Uterus (tissue), 4 donors: ENCODE measurements at places on chromosomes 11 and 22. TPM values are rescaled to one million over a fixed set of nuclear protein-coding genes. Genes with fewer than 3 reads are reported as not detected.

- H3K27ac ChIP-seq, result no peak overlapping the region
- no peaks in the 10 kb centered on the region for H3K27me3 ChIP-seq
- no peak overlapping the region for H3K4me3 ChIP-seq
- H3K36me3 ChIP-seq, result no peaks in the 10 kb centered on the region
- DNase-seq, result no peak
These were observed 441.1 kb downstream of the TBC1D22A start for GRCh38 chr22:47203554-47203991.

DNA sequence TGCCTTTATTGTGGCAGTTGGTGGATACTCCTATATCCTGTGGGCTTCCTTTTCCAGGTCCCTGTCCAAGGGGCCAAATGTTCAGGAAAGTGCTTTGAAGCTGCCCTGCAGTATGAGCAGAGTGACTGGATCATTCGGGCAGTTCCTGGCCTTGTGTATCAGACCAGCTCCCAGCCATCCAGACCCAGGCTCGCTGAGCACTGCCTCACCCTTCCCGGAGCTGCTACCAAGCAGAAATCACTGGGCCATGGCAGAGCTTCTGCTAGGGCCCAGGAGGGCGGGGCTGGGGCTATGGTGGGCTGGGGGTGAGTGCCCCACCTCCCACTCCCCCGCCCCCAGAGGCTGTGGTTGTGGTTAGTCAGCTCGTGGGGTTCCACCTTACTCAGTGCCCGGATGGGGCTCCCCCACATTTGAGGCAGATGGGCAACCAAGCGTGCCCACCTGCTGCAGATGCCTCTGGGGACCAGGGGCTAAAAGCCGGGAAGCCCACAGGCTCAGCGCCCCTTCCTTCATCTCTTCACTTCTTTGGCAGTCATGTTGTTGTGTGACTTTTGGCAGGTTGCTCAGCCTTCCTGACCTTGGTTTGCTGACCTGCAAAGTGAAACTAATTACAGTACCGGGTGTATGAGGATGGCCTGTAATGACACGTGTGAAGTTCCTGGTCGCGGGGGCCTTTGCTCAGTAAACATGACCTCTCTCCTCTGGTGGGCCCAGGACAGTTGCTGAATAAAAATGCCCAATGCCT is 2.1 kb upstream of the LRRC32 start:
- DNase-seq, result no peak
- H3K4me1 ChIP-seq, result peaks cover 6% of the 10 kb centered on the region
- H3K27ac ChIP-seq, result peak overlapping the region; percentile 83
- H3K36me3 ChIP-seq, result no peaks in the 10 kb centered on the region
- H3K27me3 ChIP-seq, result no peaks in the 10 kb centered on the region

Gene DRD4
- not detected for total RNA-seq

GRCh38 chr11:64268893-64269539 is 15.4 kb downstream of the BAD start:
- no peaks in the 10 kb centered on the region for H3K27me3 ChIP-seq
- peaks cover 11% of the 10 kb centered on the region for H3K4me1 ChIP-seq
- H3K36me3 ChIP-seq, result no peaks in the 10 kb centered on the region
- peak overlapping the region; percentile 75 for H3K4me3 ChIP-seq
- peak; percentile 71 for DNase-seq

Gene PARVA
- 188 TPM for total RNA-seq

Gene KCNQ1OT1
- 17.4 TPM for total RNA-seq

DNA sequence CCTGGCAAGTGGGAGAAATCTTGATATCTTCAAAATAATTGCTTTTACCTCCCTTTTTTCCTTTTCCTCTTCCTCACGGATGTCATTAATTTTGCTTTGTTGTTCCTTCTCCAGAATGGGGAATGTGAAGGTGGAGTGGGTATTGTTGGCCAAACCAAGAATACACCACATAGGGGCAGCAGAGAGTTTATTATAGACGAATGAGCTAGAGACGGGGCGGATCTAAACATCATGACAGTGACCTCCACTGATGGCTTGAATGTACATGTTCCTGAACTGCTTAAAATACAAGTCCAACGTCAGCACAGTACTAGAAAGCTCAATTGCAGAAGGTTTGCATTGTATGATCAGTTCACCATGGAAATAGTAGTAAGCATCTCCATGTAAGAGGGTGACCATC is 122.3 kb upstream of the SNX19 start:
- no peak overlapping the region for H3K27ac ChIP-seq
- no peaks in the 10 kb centered on the region for H3K36me3 ChIP-seq
- H3K4me1 ChIP-seq, result no peaks in the 10 kb centered on the region
- no peak overlapping the region for H3K4me3 ChIP-seq
- DNase-seq, result no peak

DNA sequence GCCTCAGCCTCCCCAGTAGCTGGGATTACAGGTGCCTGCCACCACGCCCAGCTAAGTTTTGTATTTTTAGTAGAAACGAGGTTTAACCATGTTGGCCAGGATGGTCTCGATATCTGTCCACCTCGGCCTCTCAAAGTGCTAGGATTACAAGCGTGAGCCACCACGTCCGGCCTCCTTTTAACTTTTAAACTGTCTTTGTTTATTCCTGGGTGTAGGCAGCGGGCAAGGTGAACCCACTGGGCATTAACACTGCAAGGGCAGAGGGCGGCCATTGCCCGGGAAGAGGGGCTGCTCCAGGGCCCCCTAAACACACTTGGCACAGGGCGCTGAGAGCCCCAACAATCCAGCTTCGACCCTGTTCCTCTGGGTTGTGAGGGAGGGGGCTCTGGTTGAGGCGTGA is 693.6 kb downstream of the BRD1 start:
- H3K4me1 ChIP-seq, result no peaks in the 10 kb centered on the region
- no peaks in the 10 kb centered on the region for H3K27me3 ChIP-seq
- DNase-seq, result no peak
- no peak overlapping the region for H3K27ac ChIP-seq
- no peaks in the 10 kb centered on the region for H3K36me3 ChIP-seq

Gene NCAM1
- total RNA-seq, result 210 TPM

- no peak for DNase-seq
- H3K27me3 ChIP-seq, result no peaks in the 10 kb centered on the region
- H3K4me3 ChIP-seq, result no peak overlapping the region
These were observed 6.8 kb upstream of the OMP start for GRCh38 chr11:77095551-77096490.

GRCh38 chr11:76641905-76642304 is 28.6 kb downstream of the LRRC32 start:
- no peaks in the 10 kb centered on the region for H3K4me1 ChIP-seq
- no peaks in the 10 kb centered on the region for H3K27me3 ChIP-seq
- no peak overlapping the region for H3K27ac ChIP-seq

- H3K27ac ChIP-seq, result no peak overlapping the region
- no peak for DNase-seq
- no peaks in the 10 kb centered on the region for H3K27me3 ChIP-seq
These were observed 95.7 kb downstream of the NAV2 start for GRCh38 chr11:19808076-19808911.

DNA sequence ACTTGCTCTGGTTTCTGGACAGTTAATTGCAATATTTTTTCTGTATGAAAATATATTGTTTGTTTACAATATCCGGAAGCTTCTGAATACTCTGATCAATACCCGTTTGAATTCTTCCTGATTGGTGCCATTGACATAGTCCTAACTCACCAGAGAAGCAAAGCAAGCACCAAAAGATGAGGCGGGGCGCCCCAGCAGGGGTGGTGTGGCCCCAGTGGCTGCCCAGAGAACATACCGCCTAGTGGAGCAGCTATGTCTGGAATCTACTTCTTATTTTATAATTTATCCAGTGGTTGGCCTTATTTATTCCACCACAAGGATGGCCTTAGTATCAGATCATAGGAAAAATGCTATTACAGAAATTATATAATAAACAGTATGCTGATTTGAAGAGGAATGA is 610.7 kb downstream of the JRKL start:
- H3K27me3 ChIP-seq, result no peaks in the 10 kb centered on the region
- no peaks in the 10 kb centered on the region for H3K4me1 ChIP-seq
- H3K4me3 ChIP-seq, result no peak overlapping the region
- H3K27ac ChIP-seq, result no peak overlapping the region
- DNase-seq, result no peak

GRCh38 chr11:62850911-62851806 is 11.8 kb upstream of the WDR74 start:
- DNase-seq, result no peak
- no peaks in the 10 kb centered on the region for H3K27me3 ChIP-seq
- H3K36me3 ChIP-seq, result no peaks in the 10 kb centered on the region
- H3K4me1 ChIP-seq, result peaks cover 9% of the 10 kb centered on the region
- H3K27ac ChIP-seq, result no peak overlapping the region
- H3K4me3 ChIP-seq, result no peak overlapping the region

GRCh38 chr11:116104498-116105174 is 600.4 kb upstream of the CADM1 start:
- no peak overlapping the region for H3K27ac ChIP-seq
- H3K4me3 ChIP-seq, result no peak overlapping the region
- no peaks in the 10 kb centered on the region for H3K36me3 ChIP-seq

- no peaks in the 10 kb centered on the region for H3K4me1 ChIP-seq
- DNase-seq, result no peak
- peak overlapping the region; percentile 6 for H3K27ac ChIP-seq
- no peak overlapping the region for H3K4me3 ChIP-seq
- H3K27me3 ChIP-seq, result no peaks in the 10 kb centered on the region
These were observed 55.7 kb downstream of the PANX1 start for GRCh38 chr11:94184362-94184761.

- no peak overlapping the region for H3K27ac ChIP-seq
- DNase-seq, result no peak
- no peaks in the 10 kb centered on the region for H3K36me3 ChIP-seq
- no peak overlapping the region for H3K4me3 ChIP-seq
- no peaks in the 10 kb centered on the region for H3K27me3 ChIP-seq
- no peaks in the 10 kb centered on the region for H3K4me1 ChIP-seq
These were observed 43.3 kb downstream of the RAB38 start for GRCh38 chr11:88131764-88132470.

DNA sequence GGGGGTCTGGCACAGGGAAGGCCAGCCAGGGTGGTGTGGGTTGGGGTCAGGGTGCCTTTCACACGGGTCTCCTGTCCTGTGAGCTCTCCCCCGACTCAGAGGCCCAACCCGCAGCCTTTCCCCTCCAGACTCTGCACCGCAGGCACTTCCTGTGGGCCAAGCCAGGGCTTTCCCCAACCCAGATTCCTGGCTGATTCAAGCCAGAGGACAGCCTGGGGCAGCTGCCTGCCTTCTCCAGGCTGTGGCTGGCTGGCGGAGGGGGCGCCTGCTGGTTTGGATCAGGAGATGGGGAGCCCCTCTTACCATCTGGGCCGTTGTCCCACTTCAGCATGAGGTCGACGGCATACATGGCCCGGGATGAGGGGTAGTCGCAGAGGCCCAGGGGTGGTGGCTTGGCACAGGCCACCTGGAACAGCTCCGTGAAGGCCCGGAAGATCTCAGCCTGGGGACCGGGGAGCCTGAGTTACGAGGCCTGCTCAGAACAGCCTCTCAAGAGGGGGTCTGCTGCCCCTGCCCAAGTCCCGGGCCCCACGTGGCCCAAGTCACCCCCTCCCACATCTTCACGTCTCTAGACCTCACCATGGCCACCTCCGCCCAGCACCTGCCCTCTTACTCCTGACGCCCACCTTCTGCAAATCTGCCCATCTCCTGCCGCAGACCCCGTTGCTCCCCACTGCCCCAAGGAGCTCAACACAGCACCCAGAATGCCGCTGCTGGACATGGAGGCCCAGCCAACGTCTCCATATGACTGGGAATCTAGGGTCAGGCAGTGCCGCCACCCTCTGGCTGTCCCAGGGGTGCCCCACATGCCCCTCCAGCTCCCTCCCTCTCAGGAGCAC is 17.3 kb downstream of the TSPO start:
- H3K27me3 ChIP-seq, result no peaks in the 10 kb centered on the region
- no peaks in the 10 kb centered on the region for H3K36me3 ChIP-seq
- no peak overlapping the region for H3K27ac ChIP-seq

DNA sequence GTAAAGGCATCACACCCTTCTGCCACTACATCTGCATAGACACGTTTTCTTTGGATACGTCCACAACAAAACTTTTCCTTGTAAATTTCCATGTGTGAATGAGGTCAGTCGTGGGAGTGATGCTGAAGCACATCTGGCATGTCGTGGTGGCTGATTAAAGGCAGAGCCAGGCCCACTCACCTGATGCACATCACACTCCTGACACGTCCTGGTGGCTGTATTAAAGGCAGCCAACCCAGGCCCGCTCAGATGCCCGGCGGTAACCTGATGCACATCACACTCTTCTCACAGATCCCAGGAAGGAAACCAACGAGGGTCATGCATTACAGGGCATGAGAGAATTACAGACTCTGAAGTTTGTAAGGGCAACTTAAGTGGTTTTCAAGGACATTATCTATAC is 321.6 kb upstream of the B3GAT1 start:
- no peaks in the 10 kb centered on the region for H3K36me3 ChIP-seq
- no peak for DNase-seq
- H3K27me3 ChIP-seq, result no peaks in the 10 kb centered on the region
- H3K4me3 ChIP-seq, result no peak overlapping the region

- no peak overlapping the region for H3K27ac ChIP-seq
- H3K4me3 ChIP-seq, result no peak overlapping the region
- no peaks in the 10 kb centered on the region for H3K36me3 ChIP-seq
- peaks cover 3% of the 10 kb centered on the region for H3K27me3 ChIP-seq
- peaks cover 10% of the 10 kb centered on the region for H3K4me1 ChIP-seq
These were observed 411 bp downstream of the SIGIRR start for GRCh38 chr11:414318-414857.

Gene NAP1L4
- total RNA-seq, result 104 TPM

Gene TTC28
- total RNA-seq, result 43.8 TPM

Gene STT3A
- total RNA-seq, result 130 TPM

Gene SEC14L2
- total RNA-seq, result 23.1 TPM

GRCh38 chr22:47282366-47282765 is 519.9 kb downstream of the TBC1D22A start:
- no peak overlapping the region for H3K4me3 ChIP-seq
- no peak for DNase-seq
- H3K36me3 ChIP-seq, result no peaks in the 10 kb centered on the region

Gene ACR
- total RNA-seq, result not detected

DNA sequence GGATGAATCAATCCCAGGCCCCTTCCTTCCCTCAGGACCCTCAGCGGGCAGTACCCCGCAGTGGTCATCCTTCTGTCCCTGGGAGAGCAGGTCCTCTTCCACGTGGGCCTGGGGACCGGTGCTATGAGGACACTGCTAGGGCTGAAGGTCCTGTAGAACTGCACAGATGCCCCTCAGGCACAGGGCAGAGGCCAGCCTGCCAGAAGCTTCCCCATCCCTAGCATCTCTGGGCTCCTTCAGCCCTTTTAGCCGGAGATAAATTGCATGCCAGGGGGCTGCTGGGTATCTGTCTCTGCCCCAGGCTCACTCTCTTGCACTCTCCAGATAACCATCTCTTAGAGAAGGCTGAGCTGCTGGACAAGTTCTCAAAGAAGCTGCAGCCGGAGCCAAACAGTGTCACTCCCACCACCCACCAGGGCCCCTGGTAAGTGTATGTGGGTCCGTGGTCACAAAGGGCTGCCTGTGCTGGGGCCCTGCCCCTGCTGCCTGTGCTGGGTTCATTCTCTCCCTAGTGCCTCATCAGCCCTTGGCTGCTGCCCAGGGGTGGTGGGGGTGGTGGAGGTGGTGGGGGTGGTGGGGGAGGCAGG is 2.3 kb downstream of the ATG16L2 start:
- H3K4me1 ChIP-seq, result peaks cover 23% of the 10 kb centered on the region
- H3K27ac ChIP-seq, result peak overlapping the region; percentile 20
- H3K36me3 ChIP-seq, result no peaks in the 10 kb centered on the region
- H3K4me3 ChIP-seq, result no peak overlapping the region

- DNase-seq, result no peak
- peak overlapping the region; percentile 80 for H3K27ac ChIP-seq
- peak overlapping the region; percentile 11 for H3K4me3 ChIP-seq
These were observed 5.0 kb upstream of the SH3BP1 start for GRCh38 chr22:37634417-37634924.

Gene APOA4
- not detected for total RNA-seq
